Activated naive CD8-positive, alpha-beta T cell treated with anti-CD3 and anti-CD28 coated beads, Interleukin-2, amount 10 ng/mL, durations not matched to agents 7 days and 5 days (primary cell): ENCODE measurements at places on chromosomes 5 and 9.

- no peak for DNase-seq
These were observed 398.1 kb upstream of the IRX1 start for GRCh38 chr5:3197304-3198073.

- no peak for DNase-seq
These were observed 69.8 kb downstream of the DOCK2 start for GRCh38 chr5:169706758-169707450.

DNA sequence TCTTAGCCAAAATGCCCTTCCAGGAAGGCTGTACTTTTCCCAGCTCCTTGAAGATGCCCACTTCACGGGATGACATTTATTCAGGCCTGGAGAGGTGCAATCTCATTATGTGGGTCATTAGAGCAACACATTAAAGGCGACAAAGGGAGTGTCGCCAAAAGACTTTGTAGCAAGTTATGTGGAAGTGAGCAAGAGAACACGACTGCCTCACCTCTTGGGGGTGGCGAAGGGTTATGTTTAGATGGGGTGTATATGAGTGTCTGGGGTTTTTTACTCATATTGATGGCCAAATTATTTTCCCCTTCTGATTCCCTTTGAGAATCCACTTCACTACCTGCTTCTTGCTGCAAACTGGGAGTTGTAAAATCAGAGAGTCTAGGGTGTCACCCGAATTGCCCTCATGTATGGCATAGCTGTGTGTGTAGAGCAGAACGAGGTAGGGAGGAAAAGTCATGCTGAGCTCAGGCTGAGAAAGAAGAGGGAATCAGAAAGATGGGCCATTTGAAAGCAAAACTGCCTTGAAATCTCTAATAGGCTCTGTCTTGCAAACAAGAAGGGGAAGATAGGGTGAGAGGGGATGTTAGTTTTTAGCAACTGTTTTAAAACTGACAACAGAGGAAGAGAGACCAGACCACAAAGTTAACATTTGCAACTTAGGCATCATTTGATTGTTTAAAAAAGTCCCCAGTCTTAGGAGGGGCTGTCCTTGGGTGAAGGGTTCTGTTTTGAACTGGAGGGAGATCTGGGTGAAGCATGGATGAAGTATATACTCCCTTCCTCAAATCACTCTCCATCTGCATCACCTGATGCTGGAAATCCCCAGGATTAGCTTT, 97.1 kb upstream of the IL12B start:
- DNase-seq = no peak

GRCh38 chr9:116873937-116874914, 187.1 kb downstream of the TRIM32 start:
- DNase-seq = no peak

GRCh38 chr5:165029099-165029870, 1523.9 kb downstream of the MAT2B start:
- no peak for DNase-seq

GRCh38 chr9:83266666-83267496, 203.9 kb upstream of the RASEF start:
- DNase-seq = no peak
